Keratinocyte (primary cell): ENCODE measurements at places on chromosomes 11 and 22.

GRCh38 chr11:74179234-74180052 is 8.4 kb downstream of the PPME1 start:
- DNase-seq, result no peak
- H3K36me3 ChIP-seq, result no peaks in the 10 kb centered on the region
- H3K4me3 ChIP-seq, result no peak overlapping the region
- H3K4me1 ChIP-seq, result no peaks in the 10 kb centered on the region

DNA sequence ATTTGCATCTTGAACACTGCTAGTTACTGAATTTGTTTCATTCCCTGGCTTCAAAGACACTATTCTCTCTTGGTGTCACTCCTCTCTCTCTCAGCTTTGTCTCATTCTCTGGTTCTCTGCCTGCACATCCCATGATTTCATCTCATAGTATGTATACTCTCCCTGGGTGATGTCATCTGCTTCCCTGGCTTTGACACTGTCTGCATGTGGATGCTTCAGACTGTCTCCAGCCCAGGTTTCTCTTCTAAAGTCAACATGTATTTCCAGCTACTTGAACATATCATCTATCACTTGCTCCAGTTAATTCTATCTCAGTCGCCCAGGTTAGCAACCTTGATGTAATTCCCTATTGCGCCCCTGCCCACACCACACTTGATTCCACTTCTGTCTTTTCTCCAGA is 9.3 kb upstream of the ACAT1 start:
- H3K27ac ChIP-seq, result no peak overlapping the region
- no peaks in the 10 kb centered on the region for H3K27me3 ChIP-seq
- no peak for DNase-seq
- no peak overlapping the region for H3K4me3 ChIP-seq
- H3K36me3 ChIP-seq, result no peaks in the 10 kb centered on the region

DNA sequence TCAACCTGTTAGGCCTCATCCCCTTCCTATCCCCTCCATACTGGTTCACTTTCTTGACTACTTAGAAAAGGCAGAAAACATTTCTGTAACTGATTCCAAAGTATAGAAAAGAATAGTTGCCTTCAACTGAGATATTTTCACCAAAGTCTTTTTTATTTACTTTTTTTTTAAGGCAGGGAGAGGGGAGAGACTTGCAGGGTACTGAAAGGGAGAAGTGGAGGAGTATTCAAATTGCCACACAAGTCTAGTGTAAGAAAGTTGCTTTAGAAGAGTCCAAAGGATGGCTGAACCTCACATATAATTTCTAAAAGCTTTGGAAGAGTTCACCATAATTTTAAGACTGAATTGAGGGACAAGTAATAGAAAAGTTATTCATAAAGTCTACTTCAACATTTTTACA is 6.3 kb downstream of the PHF21A start:
- H3K36me3 ChIP-seq, result no peaks in the 10 kb centered on the region
- H3K4me1 ChIP-seq, result peaks cover 5% of the 10 kb centered on the region
- H3K27me3 ChIP-seq, result no peaks in the 10 kb centered on the region
- DNase-seq, result no peak
- H3K27ac ChIP-seq, result no peak overlapping the region

- H3K27ac ChIP-seq, result peak overlapping the region; percentile 79
- H3K36me3 ChIP-seq, result peaks cover 3% of the 10 kb centered on the region
- H3K4me3 ChIP-seq, result peak overlapping the region; percentile 77
Measured at GRCh38 chr11:110095554-110095953, 2.4 kb downstream of the ZC3H12C start.

- H3K4me3 ChIP-seq, result no peak overlapping the region
- H3K27me3 ChIP-seq, result peaks cover 14% of the 10 kb centered on the region
- no peaks in the 10 kb centered on the region for H3K36me3 ChIP-seq
- H3K4me1 ChIP-seq, result no peaks in the 10 kb centered on the region
- DNase-seq, result no peak
Measured at GRCh38 chr11:61028135-61028729, 56.8 kb downstream of the CD6 start.

GRCh38 chr22:28983190-28983589 is 78.4 kb downstream of the C22orf31 start:
- H3K27me3 ChIP-seq, result no peaks in the 10 kb centered on the region
- no peak for DNase-seq
- no peak overlapping the region for H3K27ac ChIP-seq
- peaks cover 2% of the 10 kb centered on the region for H3K36me3 ChIP-seq

DNA sequence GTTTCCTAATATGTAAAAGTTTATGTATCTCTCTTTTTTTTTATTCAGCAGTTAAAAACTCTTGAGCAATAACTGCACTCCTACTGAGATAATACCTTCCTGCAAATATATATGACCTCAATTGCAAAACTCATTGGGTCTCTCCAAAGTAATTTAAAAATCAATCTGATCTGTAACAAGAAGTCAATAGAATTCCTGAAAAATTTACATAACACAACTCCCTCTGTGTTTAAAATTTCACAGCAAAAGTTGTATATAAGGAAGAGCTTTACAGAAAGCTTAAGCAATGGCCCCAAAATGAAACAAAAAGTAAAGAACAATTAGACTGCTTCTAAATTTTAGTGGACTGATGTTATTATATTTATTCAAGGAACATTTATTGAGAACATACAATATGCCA is 313.4 kb downstream of the DLG2 start:
- no peak overlapping the region for H3K27ac ChIP-seq
- no peaks in the 10 kb centered on the region for H3K4me1 ChIP-seq
- no peaks in the 10 kb centered on the region for H3K27me3 ChIP-seq
- H3K36me3 ChIP-seq, result no peaks in the 10 kb centered on the region
- no peak for DNase-seq

DNA sequence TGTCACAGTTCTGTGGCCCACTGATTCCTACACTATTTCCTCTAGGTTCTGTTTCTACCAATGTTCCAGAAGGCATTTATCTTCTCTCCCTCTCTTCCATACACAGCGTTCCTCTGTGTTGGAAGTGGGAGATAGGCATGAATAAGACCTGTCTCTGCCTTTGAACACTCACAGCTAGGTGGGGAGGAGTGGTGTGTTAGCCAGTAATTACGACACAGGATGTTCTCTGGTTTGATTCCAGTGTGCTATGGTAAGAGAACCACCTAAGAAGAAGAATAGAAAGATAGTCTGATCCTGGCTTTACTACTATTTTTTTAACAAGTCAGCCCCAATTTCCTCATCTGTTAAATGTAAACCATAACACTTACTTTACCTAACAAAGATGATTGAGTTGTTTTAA is 200.2 kb upstream of the MTMR2 start:
- H3K27me3 ChIP-seq, result no peaks in the 10 kb centered on the region
- no peak overlapping the region for H3K27ac ChIP-seq
